Stimulated activated naive CD4-positive, alpha-beta T cell treated with Interleukin-2 at 50 U/mL for 16 hours (primary cell): ENCODE measurements at places on chromosomes 6 and 20.

GRCh38 chr6:82867946-82868345 lies 197.7 kb downstream of the UBE3D start:
- no peak for DNase-seq

DNA sequence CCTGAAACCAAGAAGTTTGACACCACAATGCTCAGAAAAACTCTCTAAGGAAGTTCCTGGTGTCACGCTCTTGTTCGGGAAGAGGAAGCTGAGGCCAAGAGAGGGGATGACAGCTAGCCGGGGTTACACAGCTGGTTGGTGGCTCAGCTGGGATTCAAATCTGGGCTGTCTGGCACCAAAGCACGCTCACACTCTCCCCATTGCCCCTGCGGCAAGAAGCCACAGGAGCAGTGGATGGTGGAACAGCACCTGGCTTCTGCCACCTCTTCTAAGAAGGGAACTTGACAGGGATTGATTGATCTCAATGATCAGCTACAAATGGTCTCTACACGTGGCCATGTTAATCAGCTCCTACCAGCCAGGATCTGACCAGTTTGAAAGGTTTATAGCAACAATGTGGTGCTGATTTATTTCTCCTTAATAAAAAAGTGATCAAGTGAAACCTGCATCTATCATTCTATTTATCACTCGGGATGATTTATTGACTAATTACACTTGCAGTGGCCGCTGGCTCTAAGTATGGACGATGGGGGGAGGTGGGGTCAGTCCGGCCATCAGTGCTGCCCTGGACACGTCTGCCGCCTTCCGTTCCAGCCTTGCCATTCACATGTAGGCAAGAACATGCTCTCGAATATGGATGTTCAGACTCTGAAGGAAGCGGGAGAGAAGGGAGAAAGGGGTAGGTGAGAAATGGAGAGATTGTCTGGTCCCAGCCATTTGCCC lies 71.9 kb upstream of the TOP1 start:
- DNase-seq, result no peak

DNA sequence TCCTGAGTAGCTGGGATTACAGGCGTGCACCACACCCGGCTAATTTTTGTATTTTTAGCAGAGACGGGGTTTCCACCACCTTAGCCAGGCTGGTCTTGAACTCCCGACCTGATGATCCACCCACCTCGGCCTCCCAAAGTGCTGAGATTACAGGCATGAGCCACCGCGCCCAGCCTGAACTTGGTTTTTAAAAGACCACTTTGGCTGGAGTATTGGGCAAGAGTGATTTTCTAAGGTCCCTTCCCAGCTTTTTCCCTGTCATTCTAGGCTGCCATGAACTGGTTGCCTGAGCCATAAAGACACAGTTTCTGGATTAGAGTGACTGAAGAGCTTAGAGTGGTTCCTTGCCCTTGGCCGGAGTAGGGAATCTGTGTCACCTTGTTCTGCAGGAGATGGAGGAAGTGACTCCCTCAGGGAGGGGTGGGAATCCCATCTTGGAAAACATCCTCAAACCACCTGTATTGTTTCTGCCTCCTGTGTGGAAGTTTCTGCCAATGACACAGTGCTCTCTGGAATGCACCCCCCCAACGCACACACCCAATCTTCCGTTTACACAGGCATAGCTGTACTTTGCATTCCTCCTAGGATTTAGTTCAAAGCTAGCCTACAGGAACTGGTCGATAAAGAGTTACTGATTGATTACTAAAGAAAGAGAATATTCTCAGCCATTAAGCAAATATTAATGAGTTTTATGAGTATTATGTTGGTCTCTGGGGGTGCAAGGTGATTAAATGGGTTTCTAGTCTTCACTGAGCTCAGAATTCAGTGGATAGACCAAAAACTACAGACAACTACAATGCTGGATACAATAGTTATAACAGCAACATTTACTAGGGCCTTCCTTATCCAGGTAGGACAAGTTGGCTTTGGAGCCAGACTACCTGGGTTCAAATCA lies 18.2 kb downstream of the BCL2L1 start:
- DNase-seq, result no peak

DNA sequence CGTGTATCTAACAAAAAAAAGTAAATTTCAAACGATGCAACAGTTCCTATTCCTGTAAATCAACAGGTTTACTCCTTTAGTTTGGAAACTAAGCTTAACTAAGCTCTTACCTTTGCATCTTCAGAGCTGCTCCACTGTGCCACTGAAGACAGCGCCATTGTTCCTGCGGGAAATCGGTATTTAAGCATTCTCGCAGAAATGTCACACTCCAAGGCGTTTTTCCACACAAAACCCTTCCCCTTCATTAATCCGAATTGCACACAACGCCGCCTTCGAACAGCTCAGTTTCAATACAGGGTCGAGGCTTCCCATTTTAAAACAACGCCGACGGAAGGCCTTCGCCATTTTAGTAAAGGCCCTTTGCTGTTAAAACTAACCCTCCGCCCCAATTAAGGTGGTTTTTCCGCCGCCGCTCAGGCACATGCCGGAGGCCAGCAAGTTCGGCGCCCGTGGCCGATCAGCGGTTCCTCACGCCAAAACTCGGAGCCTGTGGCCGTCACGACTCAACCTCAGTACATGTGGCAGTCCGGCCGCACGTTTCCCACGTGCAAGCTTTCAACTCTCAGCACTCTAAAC lies 35.4 kb upstream of the SYNCRIP start:
- no peak for DNase-seq

GRCh38 chr6:1047981-1048541 lies 263.8 kb upstream of the FOXQ1 start:
- DNase-seq, result no peak

DNA sequence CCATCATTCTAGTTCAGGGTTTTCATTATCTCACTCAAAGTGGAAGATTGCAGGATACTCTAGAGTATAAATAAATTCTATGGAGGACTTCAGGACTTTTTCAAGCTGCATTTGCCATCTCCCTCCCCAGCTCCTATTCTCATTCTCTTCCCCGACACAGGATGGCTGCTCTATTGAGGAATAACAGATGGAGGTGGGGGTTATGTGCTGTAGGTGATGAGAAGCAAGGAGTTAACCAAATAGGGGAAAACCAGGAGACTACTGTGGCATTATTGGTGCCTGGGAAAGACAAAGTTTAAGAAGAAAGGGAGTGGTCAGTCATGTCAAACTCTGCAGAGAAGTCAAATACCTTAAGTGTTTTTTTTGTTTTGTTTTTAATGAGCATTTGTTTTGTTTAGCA lies 109.3 kb downstream of the GRIK2 start:
- no peak for DNase-seq

GRCh38 chr6:94894300-94894699 lies 683.0 kb upstream of the MANEA start:
- DNase-seq, result no peak

- no peak for DNase-seq
Observed at GRCh38 chr20:50845566-50846215, 50.8 kb downstream of the BCAS4 start.

- no peak for DNase-seq
Observed at GRCh38 chr20:63573647-63574131, 350 bp downstream of the HELZ2 start.

- no peak for DNase-seq
Observed at GRCh38 chr20:61478094-61478493, 226.0 kb downstream of the CDH4 start.

- DNase-seq, result no peak
Observed at GRCh38 chr6:79676785-79677736, 45.9 kb downstream of the SH3BGRL2 start.

GRCh38 chr6:144008120-144008811 lies at the start of gene PLAGL1:
Gene PLAGL1, minus strand, starts transcription at chr6:144008259. Its CDS starts 60,123 bp downstream, at chr6:143948136.
- DNase-seq, result peak; percentile 16

DNA sequence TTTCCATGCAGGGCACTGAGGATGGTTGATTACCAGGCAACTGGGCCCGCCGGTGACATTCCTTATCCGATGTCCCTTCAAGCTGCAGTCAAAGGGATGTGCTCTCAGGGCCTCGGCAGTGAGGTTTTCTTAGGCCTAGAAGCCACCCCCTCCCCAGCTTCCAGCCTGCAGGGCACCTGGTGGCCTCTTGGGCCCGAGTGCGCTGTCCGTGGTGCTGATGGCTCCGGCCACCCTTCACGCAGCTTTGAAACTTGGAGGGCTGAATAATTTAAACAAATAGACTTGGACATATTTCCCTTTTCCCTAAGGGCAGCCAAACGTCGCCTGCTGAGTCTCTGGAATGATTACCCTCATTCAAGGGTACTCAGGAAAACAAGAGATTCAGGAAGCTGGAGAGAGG lies 8.9 kb upstream of the MLN start:
- peak; percentile 15 for DNase-seq

GRCh38 chr6:111175109-111175508 lies 87.8 kb downstream of the SLC16A10 start:
- DNase-seq, result no peak

GRCh38 chr6:163354761-163355425 lies 59.6 kb upstream of the QKI start:
- DNase-seq, result no peak

- no peak for DNase-seq
Observed at GRCh38 chr6:21597801-21598673, 4.5 kb downstream of the SOX4 start.

DNA sequence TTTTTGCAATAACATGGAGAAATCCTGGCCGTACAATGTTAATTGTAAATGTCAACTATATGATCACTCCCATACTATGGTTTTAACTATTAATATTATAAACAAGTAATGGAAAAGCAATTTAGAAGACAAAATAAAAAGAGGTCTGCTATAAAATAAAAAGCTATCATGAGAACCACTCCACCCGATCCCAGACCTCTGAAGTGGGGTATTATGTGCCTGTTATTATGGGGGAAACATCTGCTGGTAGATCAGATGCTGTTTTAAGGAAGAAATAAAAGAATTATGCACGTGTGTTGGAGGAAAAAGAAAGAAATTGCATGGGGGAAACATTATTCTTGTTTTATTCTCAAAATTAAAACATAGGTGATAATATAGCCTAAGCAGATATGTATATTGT lies 615.7 kb upstream of the ARID1B start:
- DNase-seq, result no peak

GRCh38 chr20:2080532-2081224 lies 20.9 kb upstream of the STK35 start:
- DNase-seq, result no peak

DNA sequence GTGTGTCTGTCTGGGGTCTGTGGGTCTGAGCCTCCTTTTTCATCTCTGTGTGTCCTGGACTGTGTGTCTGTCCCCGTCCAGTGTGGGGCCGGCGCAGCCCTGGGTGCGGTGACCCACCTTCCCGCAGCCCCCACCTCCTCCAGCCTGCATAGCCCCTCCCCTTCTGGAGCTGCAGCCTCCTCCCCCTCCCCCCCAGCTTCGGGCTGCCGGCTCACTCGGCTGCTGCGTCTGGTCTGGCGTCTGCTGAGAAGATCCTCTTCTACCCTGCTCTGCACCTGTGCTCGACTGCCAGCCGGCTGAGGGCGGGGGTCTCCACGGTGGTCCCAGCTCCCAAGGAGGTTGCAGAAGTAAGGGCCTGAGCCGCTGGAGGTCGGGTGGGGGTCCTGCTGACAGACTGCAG lies 7.6 kb upstream of the LKAAEAR1 start:
- DNase-seq, result no peak

DNA sequence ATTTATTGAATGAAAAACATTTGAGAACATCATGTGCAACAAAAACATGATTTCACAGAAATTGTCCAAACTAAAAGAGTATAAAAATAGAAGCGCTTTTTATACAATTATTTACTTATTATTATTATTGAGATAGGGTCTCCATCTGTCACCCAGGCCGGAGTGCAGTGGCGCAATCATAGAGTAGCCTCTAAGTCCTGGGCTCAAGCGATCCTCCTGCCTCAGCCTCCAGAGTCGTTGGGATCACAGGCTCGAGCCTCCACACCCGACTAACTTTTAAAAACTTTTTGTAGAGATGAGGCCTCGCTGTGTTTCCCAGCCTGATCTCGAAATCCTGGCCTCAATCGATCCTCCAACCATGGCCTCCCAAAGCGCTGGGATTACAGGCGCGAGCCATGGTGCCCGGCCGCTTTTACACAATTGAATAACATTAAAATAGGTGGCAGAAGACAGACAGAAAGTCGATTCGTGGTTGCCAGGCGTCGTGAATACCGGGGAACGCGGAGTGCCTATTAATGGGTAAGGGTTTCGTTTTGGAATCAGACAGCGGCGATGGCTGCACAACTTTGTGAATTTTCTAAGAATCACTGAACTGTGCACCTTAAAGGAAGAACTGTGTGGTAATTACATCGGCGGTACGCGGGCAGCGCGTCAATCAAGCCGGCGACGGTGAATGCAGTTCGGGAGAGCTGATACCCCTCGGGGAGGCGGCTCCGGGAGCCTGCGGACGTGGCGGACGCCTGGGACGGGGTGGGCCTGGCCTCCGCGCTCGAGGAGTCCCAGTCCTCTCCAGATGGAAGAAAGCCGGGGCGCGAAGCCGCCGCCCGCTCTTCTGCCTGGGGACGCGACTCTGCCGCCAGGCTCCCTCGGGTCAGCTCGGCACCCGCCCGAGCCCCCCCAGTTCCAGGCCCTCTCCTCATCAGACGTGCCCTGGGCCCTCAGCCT lies 807 bp downstream of the TBC1D20 start:
- DNase-seq, result peak; percentile 51

DNA sequence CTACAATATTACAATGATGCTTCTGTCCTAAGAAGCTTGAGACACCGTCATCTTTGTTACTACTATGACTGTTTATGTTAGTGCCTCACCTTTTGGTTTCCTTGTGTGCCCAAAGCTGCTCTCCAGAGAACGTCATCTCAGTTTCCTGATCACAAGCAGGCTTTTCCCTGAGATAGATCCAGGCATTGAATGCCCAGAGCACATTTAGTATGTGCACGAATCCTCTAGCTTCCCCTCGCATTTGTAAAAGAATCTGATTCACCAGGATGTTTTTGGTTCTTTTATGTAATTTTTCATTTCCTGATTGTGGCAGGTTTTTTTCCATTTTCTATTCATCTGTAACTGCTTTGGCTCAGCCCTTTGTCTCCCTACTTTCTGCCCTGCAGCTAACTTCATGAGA lies 100.2 kb upstream of the TMEM181 start:
- DNase-seq, result no peak

DNA sequence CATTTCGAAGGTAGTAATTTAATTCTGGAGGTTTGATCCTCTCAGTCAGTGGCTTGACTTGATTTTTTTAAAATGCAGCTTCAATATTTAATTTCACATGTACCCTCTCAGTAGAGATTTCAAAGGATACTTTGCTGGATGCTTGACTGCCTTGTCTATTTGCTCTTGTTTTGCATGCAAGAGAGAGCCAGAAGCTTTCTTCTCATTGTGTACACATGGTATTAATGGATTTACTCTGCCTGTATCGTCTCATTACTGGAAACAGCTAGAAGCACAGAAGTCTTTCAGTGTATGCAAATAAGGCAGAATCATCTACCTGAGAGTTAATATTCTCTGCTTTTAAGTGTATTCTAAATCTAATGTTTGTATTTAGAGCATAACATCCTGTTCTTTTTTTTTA lies 84.3 kb upstream of the FOXO3 start:
- DNase-seq, result no peak
